ENCODE measurements at places on chromosomes 16 and 17.

DNA sequence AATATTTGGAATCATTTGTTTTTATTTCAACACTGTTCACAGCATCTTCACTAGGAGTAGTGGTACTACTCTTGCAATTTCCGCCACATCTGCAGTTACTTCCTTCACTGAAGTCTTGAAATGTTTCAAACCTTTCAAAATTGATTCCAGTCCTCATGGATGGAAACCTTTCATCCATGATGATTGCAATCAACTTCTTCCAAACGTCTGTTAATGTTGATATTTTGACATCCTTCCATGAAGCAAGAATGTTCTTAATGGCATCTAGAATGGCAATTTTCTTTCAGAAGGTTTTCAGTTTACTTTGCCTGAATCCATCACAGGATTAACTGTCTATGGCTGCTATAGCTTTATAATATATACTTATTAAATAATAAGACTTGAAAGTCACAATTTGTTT is 736.8 kb upstream of the CA10 start:
- no peak for DNase-seq

DNA sequence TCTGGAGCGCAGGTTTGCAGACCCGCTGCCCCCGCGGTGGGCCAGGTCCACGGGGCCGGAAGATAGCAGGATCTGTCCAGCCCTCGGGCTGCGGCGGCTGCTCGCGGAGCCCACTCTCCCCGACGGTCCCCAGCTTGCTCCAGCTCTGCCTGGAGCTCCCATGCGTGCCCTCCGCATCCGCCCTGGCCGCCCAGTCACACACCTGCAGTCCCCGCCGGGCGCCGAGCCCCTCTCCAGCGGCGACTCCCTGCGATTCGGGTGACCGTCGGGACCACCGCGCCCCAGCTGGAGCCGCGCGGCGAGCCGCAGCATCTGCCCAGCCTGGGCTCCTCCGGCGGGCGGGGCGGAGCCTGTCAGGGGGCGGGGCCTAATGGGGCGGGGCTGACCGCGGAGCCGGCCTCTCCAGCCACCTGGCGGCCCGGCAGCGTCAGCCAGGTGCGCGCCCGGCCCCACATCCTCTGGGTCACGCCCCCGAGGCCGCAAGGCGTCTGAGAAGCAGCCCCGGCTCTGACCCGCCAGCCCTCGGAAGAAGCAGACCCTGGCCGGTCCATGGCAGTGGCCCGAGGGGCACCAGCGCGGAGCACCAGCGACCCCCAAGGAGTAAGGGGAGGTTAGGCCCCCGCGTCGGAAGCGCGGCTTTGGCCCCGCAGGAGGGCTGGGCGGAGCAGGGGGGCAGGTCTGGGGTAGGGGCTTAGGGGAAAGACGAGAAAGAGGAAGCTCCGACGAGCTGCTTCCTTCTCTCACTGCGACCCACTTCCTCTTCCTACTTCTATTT is at the start of gene PIK3R5:
PIK3R5 (minus strand) TSS at position 314 of the 775 bp plus-strand sequence. CDS start 54,213 bp downstream, outside the sequence.
- peak; percentile 81 for DNase-seq

DNA sequence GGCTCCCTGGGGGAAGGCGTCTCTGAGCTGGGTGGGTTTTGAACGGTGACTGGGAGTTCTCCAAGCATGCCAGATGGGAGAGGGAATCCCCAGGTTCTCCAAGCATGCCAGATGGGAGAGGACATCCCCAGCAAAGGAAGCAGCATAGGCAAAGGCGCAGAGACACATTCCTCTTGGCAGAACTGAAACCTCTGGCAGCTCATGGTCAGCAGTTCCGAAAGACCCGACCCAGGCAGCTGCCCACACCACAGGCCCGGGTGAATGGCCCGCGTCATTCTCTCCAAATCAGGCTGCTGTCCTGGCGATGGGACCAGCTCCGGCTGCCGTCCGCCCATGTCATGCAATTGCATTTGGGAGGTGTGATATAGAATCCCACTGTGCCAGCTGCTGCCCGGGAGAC is 8.0 kb downstream of the ZNF469 start:
- no peak for DNase-seq

GRCh38 chr16:75579281-75579834 is 13.2 kb downstream of the GABARAPL2 start:
- DNase-seq, result no peak

GRCh38 chr16:1917665-1918350 is 407 bp downstream of the HS3ST6 start:
- DNase-seq, result no peak

DNA sequence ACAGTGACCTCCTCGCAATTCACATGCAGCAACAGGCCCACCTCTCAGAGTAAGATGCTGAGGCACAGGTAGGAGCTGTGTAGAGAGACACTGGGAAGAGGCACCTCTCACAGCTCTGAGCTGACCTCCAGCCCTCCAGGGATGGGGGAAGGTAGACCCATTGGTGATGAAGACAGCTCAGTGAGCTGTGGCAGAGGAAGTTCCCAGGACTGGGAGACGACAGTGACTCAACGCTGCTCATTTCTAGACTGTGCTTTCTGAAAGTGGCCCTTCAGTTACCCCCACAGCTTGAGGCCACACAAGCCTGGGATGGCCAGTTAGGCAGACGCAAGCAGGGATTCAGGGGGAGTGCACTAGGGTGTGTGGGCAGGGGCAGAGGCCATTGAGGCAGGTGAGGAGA is 2073.2 kb downstream of the TP53TG3F start:
- DNase-seq, result no peak

- no peak for DNase-seq
Measured at GRCh38 chr17:29640413-29640812, 17.7 kb upstream of the CORO6 start.

DNA sequence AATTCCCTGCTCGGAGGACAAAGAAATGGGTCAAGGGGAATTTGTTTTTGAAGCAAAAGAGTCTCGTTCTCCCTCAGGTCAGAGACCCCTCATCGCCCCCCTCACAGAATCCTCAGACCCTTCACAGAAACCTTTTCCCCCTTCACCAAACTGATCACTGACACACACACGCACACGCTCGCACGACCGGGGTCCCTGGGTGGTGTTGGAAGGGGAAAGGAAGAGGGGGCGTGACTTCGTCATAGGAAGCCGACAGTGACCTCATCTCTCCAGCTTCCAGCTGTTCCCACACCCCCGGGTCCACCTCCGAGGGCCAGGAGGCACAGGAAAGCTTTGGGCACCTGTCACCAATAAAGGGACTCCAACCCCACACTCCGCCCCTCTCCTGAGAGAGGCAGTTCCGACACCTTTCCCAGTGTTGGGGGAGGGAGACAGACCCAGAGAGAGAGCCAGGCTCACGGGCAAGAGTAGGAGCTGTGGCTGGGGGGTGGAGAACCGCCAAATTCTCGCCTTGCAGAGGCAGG is 1.2 kb downstream of the ASGR1 start:
- DNase-seq, result no peak

- DNase-seq, result no peak
Measured at GRCh38 chr17:53630115-53630514, 192.6 kb upstream of the KIF2B start.

DNA sequence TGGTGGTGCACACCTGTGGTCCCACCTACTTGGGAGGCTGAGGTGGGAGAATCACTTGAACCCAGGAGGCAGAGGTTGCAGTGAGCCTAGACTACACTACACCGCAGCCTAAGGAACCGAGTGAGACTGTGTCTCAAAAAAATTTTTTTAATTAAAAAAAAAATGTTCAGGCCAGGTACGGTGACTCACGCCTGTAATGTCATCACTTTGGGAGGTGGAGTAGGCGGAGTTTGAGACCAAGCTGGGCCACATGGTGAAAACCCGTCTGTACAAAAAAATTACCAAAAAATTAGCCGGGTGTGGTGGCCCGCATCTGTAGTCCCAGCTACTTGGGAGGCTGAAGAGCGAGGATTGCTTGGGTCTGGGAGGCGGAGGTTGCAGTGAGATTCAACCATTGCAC is 3.6 kb upstream of the FAM222B start:
- DNase-seq, result no peak

GRCh38 chr17:37259030-37259735 is 116.6 kb upstream of the C17orf78 start:
- no peak for DNase-seq

- no peak for DNase-seq
Measured at GRCh38 chr17:49067163-49067562, 65.4 kb upstream of the B4GALNT2 start.

DNA sequence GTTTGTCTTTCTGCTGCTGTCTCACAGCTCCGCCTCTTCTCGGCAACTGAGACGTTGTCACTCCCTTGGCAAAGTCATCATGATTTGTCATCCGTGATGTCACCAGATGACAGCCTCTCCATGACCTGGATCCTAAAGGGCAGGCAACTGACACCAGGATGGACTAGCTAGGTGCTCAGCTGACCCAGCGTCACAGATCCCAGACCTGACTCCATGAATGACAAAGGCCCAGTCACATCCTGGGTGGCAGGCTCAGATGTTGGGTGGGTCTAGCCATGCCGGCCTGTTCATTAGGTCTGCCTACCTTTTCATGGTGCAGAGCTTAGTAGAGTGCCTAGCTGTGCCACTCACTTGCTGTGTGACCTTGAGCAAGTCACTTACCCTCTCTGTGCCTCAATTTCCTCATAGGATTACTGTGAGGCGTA is 3.8 kb upstream of the TMEM238L start:
- no peak for DNase-seq

DNA sequence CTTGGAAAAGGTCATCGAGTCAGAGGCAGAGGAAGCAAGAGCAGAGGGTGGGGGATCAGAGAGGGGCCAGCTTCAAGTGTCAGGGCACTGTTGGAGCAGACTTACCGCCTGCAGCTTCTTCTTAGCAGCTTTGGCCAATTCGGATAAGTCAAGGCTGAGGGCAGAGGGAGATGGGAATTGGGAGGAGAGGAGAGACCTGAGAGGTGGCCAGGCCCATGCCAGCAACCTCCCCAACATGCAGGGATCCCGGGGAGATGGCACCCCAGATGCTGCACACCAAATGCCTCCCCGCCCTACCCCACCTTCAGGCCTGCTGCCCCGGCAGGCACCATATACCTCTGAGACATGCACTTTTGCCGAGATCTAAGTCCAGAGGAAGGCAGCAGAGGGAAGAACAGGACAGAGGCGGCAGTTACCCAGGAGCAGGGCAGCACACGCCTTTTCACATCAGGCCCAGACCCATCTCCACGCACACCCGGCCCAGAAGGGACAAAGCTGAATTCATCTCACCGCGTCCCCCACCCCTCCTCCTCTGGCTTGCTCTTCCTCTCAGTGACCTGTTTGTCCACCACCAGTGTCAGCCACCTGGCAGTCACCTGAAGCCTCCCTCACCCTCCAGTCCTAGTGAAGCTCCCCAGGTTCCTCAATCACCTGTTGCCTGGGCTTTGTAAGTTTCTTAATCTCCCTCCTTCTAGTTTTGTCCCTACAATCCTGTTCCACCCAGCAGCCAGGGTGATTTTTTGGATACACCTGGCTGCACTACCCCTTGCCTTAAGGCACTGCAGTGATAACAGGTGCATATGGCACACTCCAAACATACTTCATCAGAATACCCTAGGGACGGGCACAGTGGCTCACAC is 10.4 kb downstream of the TP53I13 start:
- no peak for DNase-seq

GRCh38 chr17:78817123-78817522 is 23.5 kb downstream of the USP36 start:
- peak; percentile 47 for DNase-seq

DNA sequence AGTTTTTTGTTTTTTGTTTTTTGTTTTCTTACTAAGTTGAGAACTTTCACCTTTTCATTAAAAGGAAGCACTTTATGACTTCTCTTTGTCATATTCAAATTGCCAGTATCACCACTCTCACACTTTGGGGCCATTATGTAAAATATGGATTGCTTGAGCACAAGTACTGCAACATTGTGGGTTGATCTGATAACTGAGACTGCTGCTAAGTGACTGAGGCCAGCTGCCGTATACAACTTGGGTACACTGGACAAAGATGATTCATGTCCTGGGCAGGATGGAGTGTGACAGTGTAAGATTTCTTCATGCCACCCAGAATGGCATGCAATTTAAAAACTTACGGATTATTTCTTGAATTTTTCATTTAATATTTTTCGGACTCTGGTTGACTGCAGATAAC is 7.8 kb downstream of the TTC19 start:
- no peak for DNase-seq

GRCh38 chr17:58666858-58667267 is 25.0 kb downstream of the TEX14 start:
- peak; percentile 33 for DNase-seq
